C1 segment of cervical spinal cord (tissue), 14 donors: ENCODE measurements at places on chromosomes 12 and 14.
A peak's percentile ranks its signal among the peaks of the same experiment; 100 is the strongest.

- no peak for DNase-seq
Observed at GRCh38 chr14:75441728-75442127, 13.9 kb downstream of the JDP2 start.

- no peak for DNase-seq
Observed at GRCh38 chr14:55730592-55731310, 150.7 kb downstream of the KTN1 start.

- no peak for DNase-seq
Observed at GRCh38 chr12:101759396-101760047, 20.3 kb upstream of the SYCP3 start.

DNA sequence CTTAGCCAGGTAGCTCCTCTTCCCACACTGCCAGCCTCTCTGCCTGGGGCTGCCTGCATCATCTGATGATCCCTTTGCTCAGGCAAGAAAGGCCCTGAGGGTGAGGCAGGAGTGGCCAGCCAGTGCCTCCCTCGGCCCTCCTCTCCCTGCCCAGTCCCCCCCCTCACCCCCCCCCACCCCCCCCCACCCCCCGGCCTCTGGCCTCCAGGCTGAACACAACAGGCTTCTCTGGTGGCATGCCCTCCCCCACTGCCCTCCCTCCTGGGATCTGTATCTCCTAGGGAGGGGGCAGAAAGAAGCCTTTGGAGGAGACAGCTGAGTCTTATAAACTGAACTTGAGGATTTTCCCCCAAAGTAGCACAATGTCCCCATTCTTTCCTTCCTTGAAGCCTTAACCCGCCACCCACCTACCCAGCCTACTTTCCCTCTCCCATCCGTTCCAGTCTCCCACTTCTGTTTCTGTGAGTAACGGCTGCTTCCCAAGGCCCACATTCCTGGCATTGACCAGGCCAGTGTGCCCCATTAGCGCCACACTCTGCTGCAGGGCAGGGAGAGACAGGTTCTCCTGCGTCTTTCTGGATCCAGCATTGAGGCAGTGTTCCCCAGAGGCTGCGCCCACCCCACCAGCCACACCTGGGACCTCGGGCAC, 82.1 kb downstream of the B4GALNT3 start:
- DNase-seq, result no peak

- DNase-seq, result no peak
Observed at GRCh38 chr14:105490267-105490571, 827 bp upstream of the TEDC1 start.

DNA sequence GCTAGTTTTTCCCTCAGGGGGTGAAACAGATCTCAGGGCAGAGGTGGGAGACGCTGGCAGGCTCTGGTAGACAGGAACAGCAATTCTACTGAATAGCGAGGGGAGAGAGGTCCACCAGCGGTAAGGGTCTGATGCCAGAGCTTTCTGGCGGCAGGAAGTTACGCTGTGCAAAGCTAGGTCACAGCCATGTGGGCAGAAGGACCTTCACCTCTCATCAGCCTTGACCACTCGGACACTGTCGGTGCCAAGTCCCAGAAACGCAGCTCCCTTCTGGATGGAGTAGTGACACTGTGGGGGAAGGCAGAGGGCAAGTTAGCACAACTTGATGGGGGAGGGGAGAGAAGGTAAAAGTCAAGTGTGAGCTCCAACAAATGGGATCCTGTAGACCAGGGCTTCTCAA, 10.3 kb upstream of the ZNF740 start:
- no peak for DNase-seq

GRCh38 chr14:55891692-55892091, 226.5 kb upstream of the PELI2 start:
- DNase-seq, result no peak

DNA sequence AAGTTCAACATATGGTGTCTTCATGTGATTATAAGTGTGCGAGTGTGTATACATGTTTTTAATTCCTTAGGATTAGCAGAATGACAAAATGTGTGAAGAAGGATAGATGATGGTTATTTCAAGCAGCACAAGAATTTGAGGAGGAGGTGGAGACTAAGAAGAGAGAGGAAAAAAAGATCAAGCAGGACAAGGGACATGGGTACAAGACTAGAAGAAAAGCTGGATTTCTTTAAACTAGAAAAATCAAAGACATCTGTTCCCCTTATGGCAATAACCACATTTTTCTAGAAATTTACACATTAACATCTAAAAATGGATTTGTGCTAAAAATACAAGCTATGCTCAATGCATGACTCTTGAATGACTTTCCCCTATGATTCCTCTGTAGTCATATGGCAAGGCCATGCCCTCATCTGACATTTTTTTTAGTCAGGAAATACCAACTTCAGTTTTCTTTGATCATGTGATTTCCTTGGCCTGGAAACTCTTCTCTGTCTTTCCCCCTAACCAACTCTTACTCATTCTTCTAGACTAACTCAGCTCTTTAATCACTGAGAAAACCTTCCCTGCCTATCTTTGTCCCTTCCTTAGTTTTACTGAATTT, 435.8 kb downstream of the NRXN3 start:
- no peak for DNase-seq

DNA sequence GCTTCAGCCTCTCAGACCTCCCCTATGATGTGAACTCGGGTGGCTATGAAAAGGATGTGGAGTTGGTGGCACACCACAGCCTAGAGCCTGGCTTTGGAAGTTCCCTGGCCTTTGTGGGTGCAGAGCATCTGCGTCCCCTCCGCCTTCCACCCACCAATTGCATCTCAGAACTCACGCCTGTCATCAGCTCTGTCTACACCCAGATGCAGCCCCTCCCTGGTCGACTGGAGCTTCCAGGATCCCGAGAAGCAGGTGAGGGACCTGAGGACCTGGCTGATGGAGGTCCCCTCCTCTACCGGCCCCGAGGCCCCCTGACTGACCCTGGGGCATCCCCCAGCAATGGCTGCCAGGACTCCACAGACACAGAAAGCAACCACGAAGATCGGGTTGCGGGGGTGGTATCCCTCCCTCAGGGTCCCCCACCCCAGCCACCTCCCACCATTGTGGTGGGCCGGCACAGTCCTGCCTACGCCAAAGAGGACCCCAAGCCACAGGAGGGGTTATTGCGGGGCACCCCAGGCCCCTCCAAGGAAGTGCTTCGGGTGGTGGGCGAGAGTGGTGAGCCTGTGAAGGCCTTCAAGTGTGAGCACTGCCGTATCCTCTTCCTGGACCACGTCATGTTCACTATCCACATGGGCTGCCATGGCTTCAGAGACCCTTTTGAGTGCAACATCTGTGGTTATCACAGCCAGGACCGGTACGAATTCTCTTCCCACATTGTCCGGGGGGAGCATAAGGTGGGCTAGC, 7.0 kb upstream of the RPS26 start:
- no peak for DNase-seq

DNA sequence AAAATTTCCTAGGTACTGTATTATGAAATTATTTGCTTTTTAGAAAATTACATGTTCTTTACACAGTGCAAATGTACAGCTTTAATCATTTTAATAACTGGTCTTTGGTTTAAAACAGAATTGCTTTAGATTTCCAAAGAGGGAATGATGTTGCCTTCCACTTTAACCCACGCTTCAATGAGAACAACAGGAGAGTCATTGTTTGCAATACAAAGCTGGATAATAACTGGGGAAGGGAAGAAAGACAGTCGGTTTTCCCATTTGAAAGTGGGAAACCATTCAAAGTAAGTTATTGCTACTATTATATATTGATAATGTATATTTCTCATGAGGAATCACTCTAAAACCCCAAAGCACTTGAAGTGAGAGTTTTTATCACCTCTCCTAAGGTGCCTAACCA, 13.4 kb downstream of the LGALS3 start:
- DNase-seq, result no peak

GRCh38 chr12:52673217-52673616, 7.0 kb downstream of the KRT1 start:
- DNase-seq, result no peak

DNA sequence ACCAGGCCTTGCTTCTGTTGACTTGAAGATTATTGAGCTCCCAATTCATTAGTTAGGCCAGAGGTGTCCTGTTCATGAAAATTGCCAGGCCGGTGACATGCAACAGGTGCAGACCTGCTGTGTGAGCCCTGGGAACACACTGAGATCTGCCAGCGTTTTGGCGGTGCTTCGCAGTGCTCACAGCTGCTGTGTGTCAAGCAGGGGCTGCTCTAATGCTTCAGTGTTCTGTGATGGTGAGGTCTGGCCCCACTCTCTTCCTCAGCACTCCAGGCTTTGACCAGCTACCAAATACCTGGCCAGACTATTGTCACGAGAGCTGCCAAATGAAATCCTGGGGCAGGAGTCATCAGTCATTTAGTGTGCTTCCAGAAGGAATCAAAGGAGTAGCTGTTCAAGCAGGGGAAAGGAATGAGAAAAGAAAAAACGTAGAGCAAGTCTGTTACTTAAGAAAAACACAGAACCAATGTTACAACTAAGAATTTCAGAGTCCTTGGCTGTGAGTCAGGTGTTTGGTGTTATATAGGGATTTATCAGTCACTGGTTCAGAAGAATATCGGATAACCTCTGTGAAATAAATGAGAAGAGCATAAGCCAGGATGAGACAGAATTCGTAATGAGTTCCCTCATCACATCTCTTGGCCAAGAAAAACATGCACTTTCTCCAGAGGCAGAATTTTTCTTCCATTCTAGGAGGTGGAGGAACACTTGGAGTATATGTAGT, 150.8 kb downstream of the FBXL14 start:
- no peak for DNase-seq

GRCh38 chr14:30621354-30621939, 672 bp upstream of the SCFD1 start:
- DNase-seq, result peak; percentile 21

DNA sequence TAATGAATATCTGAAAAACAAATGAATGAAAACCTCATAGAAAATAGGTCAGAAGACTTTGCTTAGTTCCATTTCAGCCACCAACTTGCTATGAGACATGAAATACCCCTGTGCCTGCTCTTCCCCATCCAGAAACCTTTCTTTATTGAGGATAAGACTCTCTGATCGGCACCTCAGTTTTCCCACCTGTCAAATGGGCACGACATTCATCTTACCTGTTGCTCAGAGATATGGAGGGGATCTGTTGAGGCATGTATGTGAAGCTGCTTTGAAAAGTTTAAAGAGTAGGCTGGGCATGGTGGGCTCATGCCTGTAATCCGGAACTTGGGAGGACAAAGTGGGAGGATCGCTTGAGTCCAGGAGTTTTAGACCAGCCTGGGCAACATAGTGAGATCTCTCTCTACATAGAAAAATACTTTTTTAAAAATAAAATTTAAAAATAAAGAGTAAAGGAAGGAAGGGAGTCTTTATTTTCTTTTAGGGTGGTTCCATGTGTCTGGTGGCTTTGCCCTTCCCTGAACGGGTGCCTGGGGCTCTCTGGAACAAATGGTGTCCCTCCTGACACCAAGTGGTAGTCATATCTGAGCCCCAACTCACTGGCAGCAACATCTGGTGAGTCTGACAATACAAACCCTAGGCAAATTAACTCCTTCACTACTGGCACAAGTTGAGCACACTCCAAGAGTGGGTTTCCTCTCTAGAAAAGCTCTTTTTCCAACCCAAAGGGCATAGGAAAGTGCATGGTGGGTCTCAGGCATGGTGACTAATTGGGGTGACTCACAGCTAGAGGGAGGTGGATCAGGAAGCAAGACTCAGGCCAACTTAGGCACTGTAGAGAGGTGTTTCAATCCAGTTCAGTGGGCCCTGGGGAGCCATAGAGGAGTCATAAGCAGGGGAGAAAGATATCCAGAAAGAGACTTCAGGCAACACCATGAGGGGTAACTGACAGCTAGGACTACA, 42.1 kb downstream of the MAP1LC3B2 start:
- DNase-seq, result no peak

GRCh38 chr14:41875116-41875515, 268.4 kb downstream of the LRFN5 start:
- DNase-seq, result no peak

DNA sequence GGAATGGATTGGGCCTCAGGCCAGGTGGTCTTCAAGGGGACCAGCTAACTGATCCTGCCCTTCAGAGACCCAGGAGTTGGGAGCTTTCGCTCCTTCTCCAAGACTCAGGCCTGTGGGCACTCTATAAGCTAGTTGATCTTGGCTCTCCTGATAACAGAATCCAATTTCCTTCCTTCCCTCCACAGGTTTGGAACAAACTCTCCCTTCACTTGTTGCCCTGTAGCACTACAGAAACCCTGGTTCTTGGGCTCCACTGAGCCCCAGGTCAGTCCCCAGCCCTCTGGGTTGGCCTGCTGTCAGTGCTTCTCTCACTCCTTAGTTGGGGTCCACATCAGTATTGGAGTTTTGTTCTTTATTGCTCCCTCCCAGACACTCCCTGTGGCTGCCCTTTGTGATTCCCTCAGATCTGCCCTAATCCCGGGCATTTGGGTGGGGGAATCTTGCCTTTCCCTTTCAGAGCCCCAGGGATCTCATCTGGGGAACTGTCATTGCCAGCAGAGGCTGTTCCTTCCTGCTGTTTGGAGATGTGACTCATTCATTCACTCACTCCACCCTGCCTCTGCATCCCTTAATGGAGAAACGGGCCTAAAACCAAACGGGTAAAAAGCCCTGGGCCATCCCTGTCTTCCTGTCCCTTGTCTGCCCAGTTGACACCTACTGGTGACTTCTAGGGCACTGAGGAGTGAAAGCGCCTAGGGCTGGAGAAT, 4.4 kb upstream of the GPD1 start:
- no peak for DNase-seq

GRCh38 chr12:49868952-49869815, 26.3 kb upstream of the BCDIN3D start:
- no peak for DNase-seq

DNA sequence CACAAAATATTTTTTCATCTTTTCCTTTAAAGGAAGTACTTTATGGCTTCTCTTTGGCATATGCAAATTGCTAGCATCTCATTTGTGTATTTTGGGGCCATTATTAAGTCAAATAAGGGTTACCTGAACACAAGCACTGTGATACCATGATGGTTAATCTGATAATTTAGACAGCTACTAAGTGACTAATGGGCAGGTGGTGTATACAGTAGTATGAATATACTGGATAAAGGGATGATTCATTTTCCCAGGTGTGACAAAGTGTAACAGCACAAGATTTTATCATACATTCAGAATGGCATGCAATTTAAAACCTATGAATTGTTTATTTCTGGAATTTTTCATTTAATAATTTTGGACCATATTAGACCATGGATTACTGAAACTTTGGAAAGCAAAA, 27.2 kb upstream of the ANO4 start:
- no peak for DNase-seq

- DNase-seq, result no peak
Observed at GRCh38 chr12:98751580-98752115, 106.6 kb downstream of the APAF1 start.

- no peak for DNase-seq
Observed at GRCh38 chr14:33564774-33565630, 385.9 kb downstream of the EGLN3 start.

GRCh38 chr14:38549564-38549963, 293.7 kb upstream of the CLEC14A start:
- no peak for DNase-seq

GRCh38 chr12:5222011-5222461, 178.4 kb downstream of the KCNA5 start:
- no peak for DNase-seq

DNA sequence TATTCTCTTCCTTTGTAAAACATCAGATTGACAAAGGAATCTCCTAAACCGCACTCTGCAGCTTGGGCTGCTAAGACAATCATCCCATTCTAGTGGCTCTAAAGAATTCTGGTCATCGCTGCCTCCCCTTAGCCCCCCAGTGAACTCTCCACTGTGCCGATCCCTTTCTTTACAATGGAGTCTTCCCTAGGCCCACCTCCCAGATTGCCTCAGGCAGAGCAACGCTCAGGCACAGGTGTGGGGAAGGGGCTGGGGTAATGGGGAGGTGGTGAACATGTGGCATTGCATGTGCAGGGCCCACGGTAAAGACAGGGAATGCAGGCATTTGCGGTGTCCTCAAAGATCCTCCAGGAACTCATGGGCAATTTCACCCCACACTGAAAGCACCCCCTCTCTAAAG, 86.3 kb downstream of the PLEKHG3 start:
- DNase-seq, result no peak
